ENCODE measurements at places on chromosomes 12 and 14. TPM values are rescaled to one million over a fixed set of nuclear protein-coding genes. Genes with fewer than 3 reads are reported as not detected.

DNA sequence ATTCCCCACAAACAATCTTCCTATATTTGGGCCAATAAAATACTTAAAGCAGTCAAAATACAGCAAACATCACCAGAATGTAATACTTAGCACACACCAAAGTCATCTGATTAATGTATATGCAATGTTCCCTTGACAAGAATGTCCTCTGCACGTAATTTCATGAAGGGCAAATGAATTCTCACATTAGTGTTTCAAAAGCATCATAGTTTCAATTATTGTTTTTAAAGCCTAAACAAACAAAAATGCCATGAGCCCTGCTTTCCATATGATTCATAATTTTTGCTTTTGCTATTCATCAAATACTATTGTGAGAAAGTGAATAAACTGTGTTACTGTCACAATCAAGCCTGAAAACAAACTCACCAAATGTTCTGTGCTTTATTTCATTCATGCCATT, 156.0 kb downstream of the EPS8 start:
- DNase-seq, result peak; percentile 56

The PHLDA1 gene
- total RNA-seq, result 191 TPM

The ESYT1 gene
- total RNA-seq, result 169 TPM

The VCPKMT gene
- 8.4 TPM for total RNA-seq

The SLC35F4 gene
- total RNA-seq, result not detected

DNA sequence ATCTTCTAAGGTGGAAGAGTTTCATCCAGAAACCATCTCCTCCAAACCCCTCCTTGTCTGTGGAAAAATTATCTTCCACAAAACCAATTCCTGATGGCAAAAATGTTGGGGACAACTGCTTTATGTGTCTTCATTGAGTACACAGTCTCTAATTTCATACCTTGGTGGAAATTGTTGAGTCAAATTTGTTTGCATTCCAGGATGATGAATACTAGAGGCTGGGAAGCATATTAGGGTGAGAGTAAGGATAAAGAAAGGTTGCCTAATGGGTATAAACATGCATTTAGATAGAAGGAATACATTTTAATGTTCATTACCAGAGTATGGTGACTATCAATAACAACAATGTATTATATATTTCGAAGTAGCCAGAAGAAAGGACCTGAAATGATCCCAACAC, 98.2 kb downstream of the C12orf42 start:
- no peak for DNase-seq

- DNase-seq, result no peak
Measured at GRCh38 chr14:34623506-34623905, 6.4 kb downstream of the SNX6 start.

DNA sequence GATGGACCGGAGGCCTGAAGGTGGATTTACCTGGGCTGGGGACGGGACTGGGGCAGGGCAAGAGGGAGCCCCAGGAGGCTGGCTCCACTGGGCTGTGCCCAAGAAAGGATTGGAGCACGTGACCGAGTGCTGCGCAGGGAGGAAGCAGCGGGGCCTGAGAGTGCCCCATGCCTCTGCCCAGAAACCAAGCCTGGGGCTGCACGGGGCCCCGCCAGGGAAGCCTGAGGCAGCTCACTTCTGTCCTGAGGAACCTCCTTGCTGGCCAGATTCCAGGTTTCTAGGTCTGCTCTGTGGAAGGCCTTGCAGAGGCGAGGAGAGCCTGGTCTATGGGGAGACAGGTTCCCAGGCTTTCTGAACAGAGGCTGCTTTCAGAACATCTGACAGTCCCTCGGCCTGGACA, 10.4 kb downstream of the NGB start:
- no peak for DNase-seq

DNA sequence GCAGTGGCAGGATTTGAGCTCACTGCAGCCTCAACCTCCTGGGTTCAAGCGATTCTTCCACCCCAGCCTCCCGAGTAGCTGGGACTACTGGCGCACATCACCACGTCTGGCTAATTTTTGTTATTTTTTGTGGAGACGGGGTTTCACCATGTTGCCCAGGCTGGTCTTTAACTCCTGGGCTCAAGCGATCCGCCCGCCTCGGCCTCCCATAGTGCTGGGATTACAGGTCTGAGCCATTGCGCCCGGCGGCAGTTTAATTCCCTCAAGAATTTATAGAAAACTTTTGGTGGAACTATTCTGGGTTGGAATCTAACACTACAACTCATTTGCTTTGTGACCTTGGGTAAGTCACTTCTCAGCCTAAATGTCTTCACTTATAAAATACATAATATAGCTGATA, 1.8 kb upstream of the SP1 start:
- DNase-seq, result no peak

DNA sequence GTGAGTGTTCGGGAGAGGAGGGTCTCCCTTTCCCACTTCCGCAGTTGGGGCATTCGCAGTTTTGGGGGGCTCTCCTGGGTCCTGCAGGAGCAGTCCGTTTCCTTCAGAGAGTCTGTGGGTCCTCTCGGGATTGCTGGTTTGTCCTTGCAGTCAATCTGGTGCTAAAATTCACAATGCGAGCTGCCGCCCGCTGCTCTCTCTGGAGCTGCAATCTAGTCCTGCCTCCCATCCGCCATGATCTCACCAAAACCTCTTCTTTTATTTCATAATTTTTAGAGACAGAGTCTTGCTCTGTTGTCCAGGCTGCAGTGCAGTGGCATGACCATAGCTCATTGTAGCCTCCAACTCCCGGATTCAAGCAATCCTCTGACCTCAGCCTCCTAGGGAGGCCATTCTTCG, 22.5 kb downstream of the RNFT2 start:
- no peak for DNase-seq

The PSMA3 gene
- total RNA-seq, result 104 TPM

GRCh38 chr14:73777420-73777819, 63.2 kb upstream of the PNMA1 start:
- no peak for DNase-seq

- no peak for DNase-seq
Measured at GRCh38 chr12:53533471-53533870, 26.2 kb upstream of the NPFF start.

The PRR4 gene
- total RNA-seq, result 0.34 TPM

GRCh38 chr12:127393465-127393864, 873.5 kb upstream of the TMEM132C start:
- DNase-seq, result no peak

GRCh38 chr12:79448816-79449215, 241.9 kb downstream of the PAWR start:
- DNase-seq, result no peak

GRCh38 chr14:73633116-73634010, 11.4 kb upstream of the DNAL1 start:
- DNase-seq, result peak; percentile 67

- peak; percentile 68 for DNase-seq
Measured at GRCh38 chr14:90495357-90496276, 98.8 kb downstream of the CALM1 start.

- no peak for DNase-seq
Measured at GRCh38 chr12:100518376-100518775, 44.7 kb downstream of the NR1H4 start.

DNA sequence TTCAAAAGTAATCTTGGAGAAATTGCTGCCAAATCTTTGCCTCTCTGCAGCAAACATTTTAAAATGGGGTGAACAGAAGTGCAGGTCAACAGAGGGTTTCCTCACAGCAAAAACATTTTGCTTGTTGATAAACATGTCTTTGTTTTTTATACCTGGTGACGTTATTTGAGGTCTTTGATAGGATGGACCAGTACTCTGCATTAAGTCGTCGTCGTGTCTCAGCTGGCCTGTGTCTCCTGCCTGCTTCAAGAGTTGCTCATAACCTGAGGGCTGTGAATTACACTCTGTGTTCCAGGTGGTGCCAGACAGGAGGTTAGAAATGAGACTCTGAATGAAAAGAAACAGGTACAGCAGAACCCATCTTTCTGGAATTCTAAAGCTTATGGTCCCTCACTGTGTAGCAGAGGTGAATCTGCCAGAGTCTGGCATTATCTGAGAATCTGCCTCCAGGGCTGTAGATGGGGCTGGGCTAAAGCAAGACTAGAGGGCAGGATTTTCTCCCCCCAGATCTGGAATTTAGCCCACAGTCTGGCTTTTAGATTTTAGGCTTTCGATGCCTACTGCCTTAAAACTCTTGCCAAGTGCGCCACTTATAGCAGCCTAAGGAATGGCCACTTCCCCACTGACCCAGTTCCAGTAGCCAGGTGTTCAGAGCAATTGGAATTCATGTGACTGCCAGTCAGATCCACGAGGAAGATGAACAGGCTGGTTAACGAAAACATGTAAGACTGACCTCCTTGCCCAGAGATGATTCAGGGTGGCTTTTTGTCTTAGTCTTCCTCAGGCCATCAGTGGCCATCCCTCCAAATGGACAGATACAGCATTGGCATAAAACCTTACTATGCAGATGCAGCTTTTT, 161.2 kb downstream of the PRKCH start:
- DNase-seq, result no peak

DNA sequence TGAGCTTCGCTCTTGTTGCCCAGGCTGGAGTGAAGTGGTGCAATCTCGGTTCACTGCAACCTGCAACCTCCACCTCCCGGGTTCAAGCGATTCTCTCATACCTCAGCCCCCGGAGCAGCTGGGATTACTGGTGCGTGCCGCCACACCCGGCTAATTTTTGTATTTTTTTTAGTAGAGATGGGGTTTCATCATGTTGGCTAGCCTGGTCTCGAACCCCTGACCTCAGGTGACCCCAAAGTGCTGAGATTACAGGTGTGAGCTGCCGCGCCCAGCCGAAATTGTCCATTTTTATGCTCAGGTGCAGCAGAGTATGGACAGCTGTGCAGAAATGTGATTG, 19.2 kb upstream of the CYP46A1 start:
- DNase-seq, result no peak

The RIMBP2 gene
- not detected for total RNA-seq

DNA sequence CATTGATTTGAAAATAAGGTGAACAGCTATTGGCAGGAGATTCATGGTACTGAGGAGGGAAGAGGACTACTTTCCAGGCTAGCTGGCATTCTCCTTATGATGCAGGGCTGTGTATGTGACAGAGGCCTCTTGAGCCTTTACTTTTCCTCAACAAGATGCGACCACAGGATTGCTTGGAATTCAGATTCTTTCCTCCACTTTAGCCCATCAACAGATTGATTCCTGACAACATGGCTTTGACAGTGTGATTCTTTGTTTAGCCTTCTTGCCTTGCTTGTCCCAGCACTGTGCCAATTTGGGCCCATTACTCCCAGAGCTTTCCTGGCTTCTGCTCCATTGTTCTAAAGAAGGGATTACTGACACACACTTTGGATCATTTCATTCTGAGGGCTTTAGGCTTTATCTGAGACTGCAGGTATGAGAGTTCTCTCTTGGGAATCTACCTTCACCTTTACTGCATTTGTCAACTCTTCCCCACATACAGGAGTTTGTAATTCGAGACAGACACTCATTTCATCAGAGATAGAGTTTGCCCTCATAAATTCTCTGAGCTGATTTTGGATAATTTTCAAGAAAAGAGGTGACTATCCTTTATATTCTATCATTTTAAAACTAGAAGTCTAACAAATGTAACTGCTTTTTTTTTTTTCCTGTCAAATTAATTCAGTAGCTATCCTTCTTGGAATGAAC, 206.4 kb upstream of the GZMB start:
- no peak for DNase-seq

- DNase-seq, result no peak
Measured at GRCh38 chr14:100065111-100065871, at the start of gene EVL. TSS of gene EVL (plus strand) at chr14:100065422. CDS start at chr14:100065501, 79 bp downstream.

DNA sequence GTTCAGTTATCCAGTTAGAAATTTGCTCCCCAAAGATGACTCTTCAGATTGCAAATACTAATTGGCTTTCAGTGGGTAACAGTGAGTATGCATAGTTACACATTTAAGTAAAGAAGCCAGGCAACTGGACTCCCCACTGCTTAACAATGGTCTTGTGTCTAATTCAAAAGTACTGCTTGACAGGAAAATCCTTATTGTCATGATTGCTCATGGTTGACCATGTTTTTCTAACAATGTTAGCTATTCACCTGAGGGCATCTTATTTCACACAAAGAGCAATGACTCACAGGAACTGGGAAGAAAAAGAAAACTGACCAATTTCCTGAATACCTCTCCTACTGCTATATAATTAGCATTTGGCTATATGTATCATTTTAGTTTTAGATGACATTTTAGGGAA, 33.7 kb upstream of the ALG10B start:
- no peak for DNase-seq

DNA sequence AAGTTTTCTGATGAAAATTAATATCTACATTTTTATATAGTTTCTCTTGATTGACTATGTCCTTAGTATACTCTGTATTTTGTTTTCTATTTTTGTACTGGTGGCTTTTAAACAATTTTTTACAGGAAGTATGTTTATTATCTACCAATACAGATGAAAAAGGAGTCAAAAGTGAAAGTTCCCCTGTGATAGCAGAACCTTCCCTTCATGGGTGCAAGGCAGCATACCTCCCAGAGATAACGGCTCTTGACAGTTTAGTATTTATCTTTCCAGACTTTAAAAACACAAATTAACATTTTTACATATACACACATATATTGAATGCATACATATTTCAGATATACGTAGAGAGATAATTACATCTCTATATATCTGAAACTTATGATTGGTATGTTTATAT, 17.1 kb upstream of the FAM234B start:
- DNase-seq, result no peak

The MYO1H gene
- total RNA-seq, result not detected

DNA sequence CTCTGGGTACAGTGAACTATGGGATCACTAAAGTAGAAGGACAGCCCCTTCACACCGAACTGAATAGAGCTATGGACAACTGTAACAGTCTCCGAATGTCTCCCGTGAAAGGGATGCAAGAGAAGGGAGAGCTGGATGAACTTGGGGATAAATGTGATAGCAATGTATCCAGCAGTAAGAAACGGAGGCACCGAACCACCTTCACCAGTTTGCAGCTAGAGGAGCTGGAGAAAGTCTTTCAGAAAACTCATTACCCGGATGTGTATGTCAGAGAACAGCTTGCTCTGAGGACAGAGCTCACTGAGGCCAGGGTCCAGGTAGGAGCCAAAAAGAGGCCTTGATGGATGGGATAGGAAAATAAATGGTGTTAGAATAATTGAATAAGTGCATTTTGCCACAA, 3.5 kb downstream of the ALX1 start:
- no peak for DNase-seq

- no peak for DNase-seq
Measured at GRCh38 chr14:22569106-22569736, 19.8 kb downstream of the DAD1 start.

DNA sequence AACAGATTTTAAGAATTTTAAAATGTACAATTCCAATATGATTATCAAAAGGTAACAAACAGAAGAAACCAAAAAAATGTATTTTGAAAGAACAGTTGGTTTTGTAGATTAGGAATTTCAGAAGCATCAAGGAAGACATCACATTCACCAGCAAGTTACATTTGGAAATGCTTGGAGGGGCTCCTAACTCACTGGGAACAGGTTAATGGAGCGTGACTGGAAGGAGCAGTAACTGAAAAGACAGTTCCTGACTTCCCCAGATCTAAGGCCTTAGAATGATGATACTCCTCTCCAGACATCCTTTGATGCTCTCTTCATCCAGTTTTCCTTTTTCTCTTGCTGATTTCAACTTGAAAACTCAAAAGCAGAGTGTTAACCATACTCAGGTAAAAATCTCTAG, 220.0 kb upstream of the EGLN3 start:
- no peak for DNase-seq

- no peak for DNase-seq
Measured at GRCh38 chr12:122018937-122019336, 2.7 kb upstream of the BCL7A start.

GRCh38 chr12:29582146-29582545, 84.7 kb upstream of the OVCH1 start:
- DNase-seq, result no peak

GRCh38 chr14:54116972-54117371, 160.3 kb upstream of the BMP4 start:
- DNase-seq, result peak; percentile 20

- no peak for DNase-seq
Measured at GRCh38 chr12:106582641-106583230, at the start of gene RFX4. TSS of gene RFX4 (plus strand) at chr12:106583004. CDS start at chr12:106583321, 317 bp downstream.

The ZDHHC22 gene
- total RNA-seq, result under 0.01 TPM

Data from LHCN-M2 (cell line).